Activated naive CD4-positive, alpha-beta T cell treated with anti-CD3 and anti-CD28 coated beads for 36 hours (primary cell): ENCODE measurements at places on chromosomes 5 and 9.

DNA sequence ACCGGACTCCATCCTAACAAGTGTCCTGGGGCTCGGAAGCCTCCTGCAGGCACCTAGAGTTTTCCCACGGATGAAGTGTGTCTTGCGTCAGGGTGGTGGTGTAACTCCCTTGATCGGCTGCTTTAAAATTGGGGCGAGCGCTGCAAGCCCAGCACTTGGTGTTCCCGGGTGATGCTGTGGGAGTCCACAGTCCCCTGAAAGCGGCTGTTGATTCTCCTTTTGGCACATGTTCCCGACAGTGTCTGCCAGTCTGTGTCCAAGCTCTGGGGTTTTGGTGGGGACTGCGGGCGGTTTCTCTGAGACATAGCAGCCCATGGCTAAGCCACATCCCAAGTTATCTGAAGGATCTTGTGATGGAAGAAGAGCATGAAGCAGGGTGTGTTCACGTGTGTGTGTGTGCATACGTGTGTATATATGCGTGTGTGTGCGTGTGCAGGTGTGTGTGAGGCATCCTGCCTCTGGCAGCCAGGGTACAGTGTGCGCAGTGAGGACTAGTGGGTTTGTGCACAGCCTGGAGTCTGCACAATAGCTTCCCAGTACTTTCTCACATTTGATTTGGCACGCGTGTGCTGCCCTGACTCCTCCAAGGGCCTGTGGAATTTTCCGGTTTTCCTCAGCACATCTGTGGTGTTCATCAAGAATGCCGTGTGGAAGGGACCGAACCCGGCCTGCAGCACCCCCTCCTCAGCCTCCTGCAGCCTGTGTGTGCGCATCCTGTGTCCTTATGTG lies 16.9 kb downstream of the SLC25A48 start:
- H3K4me3 ChIP-seq = no peak overlapping the region
- no peaks in the 10 kb centered on the region for H3K36me3 ChIP-seq
- no peaks in the 10 kb centered on the region for H3K27me3 ChIP-seq
- no peak for DNase-seq
- H3K4me1 ChIP-seq = no peaks in the 10 kb centered on the region
- H3K27ac ChIP-seq = no peak overlapping the region

DNA sequence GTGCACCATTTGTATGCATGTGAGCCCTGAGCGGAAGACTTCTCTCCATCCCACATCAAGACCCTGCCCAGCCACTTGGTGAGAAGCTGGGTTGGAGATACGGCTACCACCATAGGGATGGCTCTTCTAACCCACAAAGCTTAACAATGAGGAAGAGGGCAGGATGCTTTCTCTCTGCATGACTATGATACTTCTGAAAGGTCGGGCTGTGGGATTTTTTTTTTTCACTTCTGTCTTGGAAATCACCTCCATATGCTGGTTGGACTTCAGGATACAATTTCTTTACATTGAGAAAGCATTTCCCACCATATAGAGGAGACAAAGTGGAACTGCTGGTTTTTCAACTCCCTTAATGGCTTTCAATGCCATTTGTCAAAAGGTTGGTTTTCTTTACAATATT lies 30.5 kb downstream of the ZNF366 start:
- H3K27ac ChIP-seq = no peak overlapping the region
- H3K27me3 ChIP-seq = peaks cover 30% of the 10 kb centered on the region
- DNase-seq = no peak
- H3K36me3 ChIP-seq = no peaks in the 10 kb centered on the region
- no peak overlapping the region for H3K4me3 ChIP-seq

DNA sequence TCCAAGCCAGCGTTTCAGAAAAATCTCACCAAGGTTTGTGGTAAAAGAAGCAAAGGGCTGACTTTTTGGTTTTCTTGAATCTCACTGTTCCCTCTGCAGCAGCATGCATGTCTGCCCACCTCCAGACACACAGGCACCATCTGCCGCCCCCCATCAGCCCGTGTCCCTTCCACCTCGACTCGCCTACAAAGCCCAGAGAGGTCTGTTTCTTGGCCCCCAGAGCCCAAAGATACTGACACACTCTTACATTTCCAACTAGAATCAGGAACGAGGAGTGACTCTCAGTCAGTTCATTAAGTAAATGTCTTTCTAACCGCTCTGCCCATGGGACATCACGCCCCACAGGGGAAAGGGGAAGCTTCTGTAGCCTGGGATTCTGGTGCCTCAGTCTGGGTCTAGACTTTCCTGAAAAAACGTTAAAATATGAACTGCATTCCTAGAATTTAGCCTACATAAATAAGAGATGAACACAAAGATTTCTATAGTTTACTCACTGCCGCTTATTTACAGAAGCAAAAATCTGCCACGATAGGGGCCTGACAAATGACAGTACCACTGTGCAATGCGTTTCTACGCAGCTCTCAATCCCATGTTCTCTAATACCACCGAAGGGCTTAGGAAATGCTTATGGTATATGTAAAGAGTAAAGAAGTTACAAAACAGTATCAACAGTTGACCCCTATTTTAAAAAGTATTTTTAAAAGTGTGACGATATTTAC lies 4.1 kb downstream of the IL4 start:
- H3K27ac ChIP-seq = no peak overlapping the region
- H3K4me3 ChIP-seq = no peak overlapping the region
- H3K27me3 ChIP-seq = no peaks in the 10 kb centered on the region
- peaks cover 3% of the 10 kb centered on the region for H3K4me1 ChIP-seq
- DNase-seq = no peak

DNA sequence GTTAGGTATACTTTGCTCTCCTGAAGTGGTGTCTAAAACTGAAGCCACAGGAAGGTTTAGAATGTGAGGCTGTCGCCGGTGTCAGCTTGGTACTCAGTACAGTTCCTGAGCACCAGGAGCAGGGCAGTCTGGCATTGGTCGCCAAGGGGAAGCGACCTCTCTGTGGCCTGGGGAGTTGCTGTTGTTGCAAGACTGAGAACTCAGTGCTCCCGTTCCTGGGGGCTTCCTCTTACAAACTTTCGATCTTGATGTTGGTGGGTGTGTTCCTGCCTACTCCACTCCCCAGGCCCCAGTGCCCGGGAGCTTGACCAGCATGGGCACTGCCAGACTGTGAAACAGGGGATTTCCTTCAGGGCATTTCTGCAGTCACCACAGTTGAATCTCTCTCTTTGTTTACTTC lies 52.4 kb upstream of the PPARGC1B start:
- H3K36me3 ChIP-seq = no peaks in the 10 kb centered on the region
- no peak for DNase-seq
- H3K27ac ChIP-seq = no peak overlapping the region
- no peak overlapping the region for H3K4me3 ChIP-seq
- H3K27me3 ChIP-seq = peaks cover 6% of the 10 kb centered on the region

GRCh38 chr5:8134609-8135008 lies 265.7 kb downstream of the MTRR start:
- H3K27ac ChIP-seq = no peak overlapping the region
- H3K4me3 ChIP-seq = no peak overlapping the region
- H3K27me3 ChIP-seq = no peaks in the 10 kb centered on the region
- no peak for DNase-seq
- H3K4me1 ChIP-seq = no peaks in the 10 kb centered on the region

- DNase-seq = no peak
- H3K36me3 ChIP-seq = no peaks in the 10 kb centered on the region
- H3K27me3 ChIP-seq = no peaks in the 10 kb centered on the region
- H3K4me3 ChIP-seq = no peak overlapping the region
- H3K27ac ChIP-seq = no peak overlapping the region
Observed at GRCh38 chr9:13076616-13077015, 202.9 kb downstream of the MPDZ start.

GRCh38 chr5:146818822-146819221 lies 59.7 kb downstream of the PPP2R2B start:
- DNase-seq = no peak
- no peaks in the 10 kb centered on the region for H3K36me3 ChIP-seq
- no peaks in the 10 kb centered on the region for H3K27me3 ChIP-seq
- no peak overlapping the region for H3K4me3 ChIP-seq
- H3K4me1 ChIP-seq = peaks cover 1% of the 10 kb centered on the region
- no peak overlapping the region for H3K27ac ChIP-seq

- H3K27ac ChIP-seq = no peak overlapping the region
- H3K4me1 ChIP-seq = no peaks in the 10 kb centered on the region
- H3K36me3 ChIP-seq = no peaks in the 10 kb centered on the region
- peaks cover 19% of the 10 kb centered on the region for H3K27me3 ChIP-seq
Observed at GRCh38 chr5:75756981-75757380, 39.7 kb upstream of the POC5 start.

DNA sequence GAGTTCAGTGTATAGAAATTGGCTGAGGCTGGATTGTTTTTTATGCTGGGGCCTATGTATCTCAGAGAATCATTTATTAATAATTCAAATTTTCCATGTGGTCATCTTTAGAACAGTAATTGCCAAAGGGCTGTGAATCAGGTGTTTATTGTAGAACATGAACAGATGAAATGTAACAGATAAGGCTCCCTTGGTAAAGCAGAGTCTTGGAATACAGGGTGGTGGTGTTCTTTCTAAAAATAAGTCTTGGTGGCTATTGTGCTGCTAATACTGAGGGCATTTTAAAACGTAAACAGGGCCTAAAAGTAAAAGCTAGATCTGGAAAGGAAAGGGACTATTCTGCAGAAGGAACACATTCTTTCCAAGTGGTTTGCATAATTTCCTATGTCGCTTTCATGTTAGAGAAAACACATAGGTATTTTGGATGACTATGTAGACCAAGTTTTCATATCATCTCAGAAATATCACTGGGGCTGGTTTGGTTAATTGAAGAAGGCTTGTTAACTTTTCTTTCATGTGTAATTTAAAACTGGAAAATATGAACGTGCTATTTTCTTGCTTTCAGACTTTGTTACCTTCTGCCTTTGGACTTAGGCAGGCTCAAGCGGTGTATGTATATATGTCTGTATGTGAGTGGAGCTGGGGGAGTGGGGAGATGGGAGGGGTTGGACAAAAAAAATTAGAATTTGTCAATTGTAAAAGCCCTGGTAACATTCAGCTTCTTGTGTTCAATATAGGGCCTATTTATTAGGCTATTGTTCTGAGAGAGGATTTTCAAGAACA lies 119.9 kb upstream of the ANKRD55 start:
- no peaks in the 10 kb centered on the region for H3K27me3 ChIP-seq
- peaks cover 40% of the 10 kb centered on the region for H3K4me1 ChIP-seq
- no peaks in the 10 kb centered on the region for H3K36me3 ChIP-seq
- H3K4me3 ChIP-seq = no peak overlapping the region
- H3K27ac ChIP-seq = peak overlapping the region; percentile 25

DNA sequence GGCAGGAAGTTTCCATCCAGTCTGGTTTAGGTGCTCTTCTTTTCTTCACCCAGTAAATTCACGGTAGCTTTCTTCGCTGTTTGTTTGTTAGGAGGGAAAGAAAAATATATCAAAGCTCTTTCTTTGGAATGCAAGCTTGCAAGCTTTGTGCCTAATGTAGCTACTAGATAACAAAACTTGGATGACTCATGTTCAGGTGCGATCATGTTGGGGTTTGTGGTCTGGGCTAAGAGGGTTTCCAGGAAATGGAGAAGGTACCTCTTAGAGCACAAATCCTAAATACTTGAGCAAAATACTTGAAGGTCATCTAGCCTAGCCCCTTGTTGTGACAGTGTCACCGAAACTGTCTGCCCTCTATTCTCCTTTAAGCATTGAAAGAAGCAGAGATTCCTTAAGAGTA lies 17.7 kb downstream of the SRP19 start:
- H3K27ac ChIP-seq = peak overlapping the region; percentile 71
- no peak overlapping the region for H3K4me3 ChIP-seq
- H3K36me3 ChIP-seq = peaks cover 23% of the 10 kb centered on the region
- H3K27me3 ChIP-seq = no peaks in the 10 kb centered on the region

- DNase-seq = peak; percentile 52
- H3K4me1 ChIP-seq = peaks cover 4% of the 10 kb centered on the region
- H3K36me3 ChIP-seq = no peaks in the 10 kb centered on the region
- H3K4me3 ChIP-seq = peak overlapping the region; percentile 60
- H3K27ac ChIP-seq = no peak overlapping the region
Observed at GRCh38 chr5:1380011-1380817, 35.3 kb upstream of the CLPTM1L start.

DNA sequence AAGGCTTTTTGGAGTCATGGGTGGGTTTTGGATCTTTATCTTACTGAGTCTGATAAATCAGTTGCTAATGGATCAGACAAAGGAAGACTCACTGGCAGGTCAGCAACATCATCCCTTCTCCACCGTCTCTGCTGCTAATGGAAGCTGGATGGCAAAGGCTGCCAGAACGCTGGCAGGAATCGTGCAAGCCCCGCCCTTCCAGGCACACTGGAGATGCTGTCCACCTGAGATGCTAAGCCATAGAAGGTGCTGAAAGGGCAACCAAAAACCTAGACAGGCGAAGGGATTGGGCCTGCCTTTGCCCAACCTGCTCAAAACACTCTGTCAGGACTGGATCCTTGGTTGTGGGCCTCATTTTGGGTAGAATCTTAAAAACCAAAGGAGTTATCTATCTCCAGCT lies 139.5 kb upstream of the FSTL4 start:
- H3K36me3 ChIP-seq = no peaks in the 10 kb centered on the region
- peaks cover 18% of the 10 kb centered on the region for H3K27me3 ChIP-seq
- H3K27ac ChIP-seq = no peak overlapping the region
- H3K4me3 ChIP-seq = no peak overlapping the region
- DNase-seq = no peak

- H3K36me3 ChIP-seq = no peaks in the 10 kb centered on the region
- no peak for DNase-seq
- no peaks in the 10 kb centered on the region for H3K27me3 ChIP-seq
- H3K4me1 ChIP-seq = no peaks in the 10 kb centered on the region
- no peak overlapping the region for H3K27ac ChIP-seq
Observed at GRCh38 chr5:23506329-23507236, 826 bp upstream of the PRDM9 start.

DNA sequence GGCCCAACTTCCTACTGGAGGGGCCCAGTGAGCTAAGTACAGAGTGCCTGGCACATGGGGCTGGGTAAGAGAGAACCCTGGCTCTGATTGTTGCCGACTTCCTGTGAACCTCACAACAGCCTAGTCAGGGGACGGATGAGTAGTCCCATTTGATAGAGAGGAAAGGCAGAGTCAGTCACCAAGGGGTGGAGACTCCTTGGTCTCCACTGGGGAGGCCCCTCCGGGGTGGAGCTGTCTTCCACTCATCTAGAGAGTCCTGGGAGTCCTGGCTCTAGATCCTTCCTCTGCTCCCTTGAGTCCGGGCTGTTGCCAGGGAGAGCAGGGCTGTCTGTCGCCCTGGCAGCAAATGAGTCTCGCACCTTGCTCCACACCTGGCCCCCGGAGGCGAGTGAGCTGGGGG lies 8.0 kb downstream of the GRK6 start:
- peak overlapping the region; percentile 92 for H3K27ac ChIP-seq
- H3K4me3 ChIP-seq = no peak overlapping the region
- peak; percentile 89 for DNase-seq

GRCh38 chr9:113600871-113601614 lies 137.5 kb downstream of the RGS3 start:
- no peaks in the 10 kb centered on the region for H3K27me3 ChIP-seq
- H3K36me3 ChIP-seq = peaks cover 4% of the 10 kb centered on the region
- peaks cover 4% of the 10 kb centered on the region for H3K4me1 ChIP-seq

DNA sequence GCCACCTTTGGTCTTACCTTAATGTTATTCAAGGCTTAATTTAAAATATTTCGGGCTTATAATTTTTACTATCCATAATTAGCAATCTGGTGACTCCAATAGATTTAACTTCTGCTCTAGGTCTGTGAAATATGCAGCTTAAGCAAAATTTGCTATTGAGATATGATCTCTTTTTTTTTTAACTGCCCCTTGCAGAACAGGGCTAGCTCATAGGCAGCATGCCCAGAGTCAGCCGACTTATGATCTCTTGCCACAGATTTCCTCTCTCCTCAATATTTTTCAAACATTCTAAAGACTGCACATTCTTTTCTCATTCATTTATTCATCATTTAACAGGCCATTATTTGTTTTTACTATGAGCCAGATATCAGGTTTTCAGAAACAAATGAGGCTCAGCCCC lies 4.5 kb downstream of the TTC23L start:
- peaks cover 8% of the 10 kb centered on the region for H3K4me1 ChIP-seq
- no peak for DNase-seq
- H3K27me3 ChIP-seq = no peaks in the 10 kb centered on the region
- no peak overlapping the region for H3K27ac ChIP-seq

GRCh38 chr5:33049298-33049697 lies 338.2 kb downstream of the NPR3 start:
- DNase-seq = no peak
- peaks cover 2% of the 10 kb centered on the region for H3K27me3 ChIP-seq
- no peak overlapping the region for H3K4me3 ChIP-seq
- no peak overlapping the region for H3K27ac ChIP-seq
